Right atrium auricular region (tissue), 2 donors: ENCODE measurements at places on chromosomes 6 and 20. TPM values are rescaled to one million over a fixed set of nuclear protein-coding genes. Genes with fewer than 3 reads are reported as not detected.

Gene CEP57L1
- total RNA-seq: 6.9 TPM

GRCh38 chr20:36170542-36171215 is 16.1 kb downstream of the EPB41L1 start:
- DNase-seq: no peak
- H3K4me3 ChIP-seq: no peak overlapping the region
- H3K27ac ChIP-seq: no peak overlapping the region
- H3K36me3 ChIP-seq: peaks cover 5% of the 10 kb centered on the region
- no peaks in the 10 kb centered on the region for H3K27me3 ChIP-seq

DNA sequence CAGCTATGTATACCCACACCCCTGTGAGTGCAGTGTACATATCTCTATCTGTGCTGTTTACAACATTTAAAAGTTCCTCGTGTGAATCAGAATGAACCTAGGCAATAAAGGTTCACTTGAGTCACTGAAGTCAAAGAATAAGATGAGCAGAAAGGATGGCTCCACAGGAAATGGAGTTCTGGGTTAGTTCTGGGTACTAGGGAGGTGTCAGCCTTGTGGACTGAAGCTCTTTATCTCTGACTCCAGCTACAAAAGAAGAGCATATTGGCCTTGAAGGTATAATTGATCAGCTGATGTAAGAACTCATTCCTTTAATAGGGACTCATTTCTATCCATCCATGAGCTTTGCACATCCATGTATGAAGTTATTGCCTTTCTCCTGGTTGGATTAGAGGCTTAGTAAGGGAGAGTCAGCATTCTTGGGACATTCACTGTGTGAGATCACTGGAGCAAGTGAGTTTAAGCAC is 73.9 kb upstream of the BACH2 start:
- H3K36me3 ChIP-seq: no peaks in the 10 kb centered on the region
- H3K27me3 ChIP-seq: no peaks in the 10 kb centered on the region
- H3K4me1 ChIP-seq: no peaks in the 10 kb centered on the region

DNA sequence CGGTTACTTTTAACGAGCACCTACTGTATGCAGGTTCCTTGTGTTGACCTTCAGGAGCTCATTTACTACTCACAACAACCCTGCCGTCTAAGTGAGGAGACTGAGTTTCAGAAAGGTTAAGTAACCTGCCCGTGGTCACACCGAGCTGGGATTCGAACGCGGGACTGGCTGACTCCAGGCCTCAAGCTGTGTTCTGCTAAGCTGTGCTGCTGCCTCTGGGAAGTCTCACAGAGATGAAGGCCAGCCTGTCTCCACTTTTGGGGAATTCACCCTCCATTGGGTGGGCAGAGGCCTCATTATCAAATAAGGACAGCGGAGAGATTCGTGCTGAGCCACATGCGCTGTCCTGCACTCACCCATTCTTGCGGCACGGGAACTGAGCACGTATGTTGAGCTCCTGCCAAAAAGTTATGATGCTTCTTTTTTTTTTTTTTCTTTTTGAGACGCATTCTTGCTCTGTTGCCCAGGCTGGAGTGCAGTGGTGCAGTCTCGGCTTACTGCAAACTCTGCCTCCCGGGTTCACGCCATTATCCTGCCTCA is 25.9 kb upstream of the MYT1 start:
- H3K4me1 ChIP-seq: no peaks in the 10 kb centered on the region
- no peak overlapping the region for H3K27ac ChIP-seq
- no peak for DNase-seq
- H3K27me3 ChIP-seq: no peaks in the 10 kb centered on the region

Gene MRPL14
- 44.1 TPM for total RNA-seq

- H3K36me3 ChIP-seq: no peaks in the 10 kb centered on the region
- DNase-seq: no peak
- H3K27ac ChIP-seq: no peak overlapping the region
- H3K4me3 ChIP-seq: no peak overlapping the region
Measured at GRCh38 chr6:119034827-119035458, 43.5 kb downstream of the FAM184A start.

DNA sequence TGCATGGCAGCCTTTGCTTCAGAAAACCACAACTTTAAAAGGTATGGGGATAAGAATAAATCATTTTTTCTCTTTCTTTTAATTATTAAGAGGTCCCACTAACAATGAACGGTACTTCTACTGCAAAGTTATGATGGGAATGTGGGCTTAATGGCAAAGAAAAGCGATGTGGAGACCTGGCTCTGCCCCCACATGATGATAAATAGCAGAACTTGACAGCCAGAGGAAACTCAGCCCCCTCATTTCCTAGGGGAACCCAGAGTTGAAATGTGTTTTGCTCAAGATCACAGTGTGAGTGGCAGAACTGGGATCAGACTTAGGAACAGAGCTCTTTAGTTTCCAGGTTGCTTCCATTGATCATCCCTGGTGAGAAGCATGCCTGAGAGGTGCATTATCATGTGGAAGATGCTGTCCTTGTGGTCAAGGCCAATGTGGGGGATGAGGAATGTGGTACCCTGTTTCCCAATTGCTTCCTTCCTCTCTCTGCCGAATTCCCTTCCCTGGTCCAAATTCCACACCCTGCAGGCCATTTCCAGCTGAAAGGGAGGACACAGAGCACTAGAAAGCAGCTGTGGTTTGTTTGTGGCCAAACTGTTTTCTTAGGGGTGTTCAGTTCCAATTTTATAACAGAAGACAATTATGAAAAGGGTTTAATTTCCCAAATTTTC is 66.0 kb downstream of the BACH2 start:
- no peak overlapping the region for H3K4me3 ChIP-seq
- DNase-seq: no peak
- H3K27me3 ChIP-seq: no peaks in the 10 kb centered on the region
- no peaks in the 10 kb centered on the region for H3K36me3 ChIP-seq

Gene VTA1
- 28.2 TPM for total RNA-seq

GRCh38 chr6:105078386-105078708 is 101.5 kb downstream of the POPDC3 start:
- no peak overlapping the region for H3K27ac ChIP-seq
- no peaks in the 10 kb centered on the region for H3K4me1 ChIP-seq
- no peaks in the 10 kb centered on the region for H3K27me3 ChIP-seq
- H3K36me3 ChIP-seq: no peaks in the 10 kb centered on the region
- no peak overlapping the region for H3K4me3 ChIP-seq
- DNase-seq: no peak

Gene SCAF8
- 44.4 TPM for total RNA-seq

GRCh38 chr20:63223121-63223825 is 7.3 kb upstream of the YTHDF1 start:
- no peaks in the 10 kb centered on the region for H3K36me3 ChIP-seq
- H3K27ac ChIP-seq: no peak overlapping the region
- DNase-seq: no peak
- H3K27me3 ChIP-seq: no peaks in the 10 kb centered on the region
